Right cardiac atrium (tissue), 5 donors: ENCODE measurements at places on chromosomes 16 and 17. TPM values are rescaled to one million over a fixed set of nuclear protein-coding genes. Genes with fewer than 3 reads are reported as not detected.

DNA sequence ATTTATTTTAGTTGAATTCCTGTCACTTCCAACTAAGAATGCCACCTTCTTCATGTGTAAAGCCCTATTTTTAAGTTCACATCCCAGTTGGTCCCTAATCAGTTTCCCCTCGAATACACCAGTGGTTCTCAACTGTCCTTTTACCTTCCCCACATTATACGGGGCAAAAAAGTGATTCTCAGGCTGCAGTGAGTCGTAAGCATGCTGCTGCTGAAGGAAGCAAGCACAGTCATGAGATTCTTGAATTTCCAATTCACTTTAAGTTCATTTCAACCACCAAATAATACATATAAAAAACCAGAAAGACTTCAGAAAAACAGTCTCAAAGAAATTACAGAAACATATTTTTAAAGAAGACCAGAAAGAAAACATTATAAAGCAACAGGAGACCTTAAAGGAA is 47.9 kb downstream of the UBE2G1 start:
- DNase-seq: no peak

DNA sequence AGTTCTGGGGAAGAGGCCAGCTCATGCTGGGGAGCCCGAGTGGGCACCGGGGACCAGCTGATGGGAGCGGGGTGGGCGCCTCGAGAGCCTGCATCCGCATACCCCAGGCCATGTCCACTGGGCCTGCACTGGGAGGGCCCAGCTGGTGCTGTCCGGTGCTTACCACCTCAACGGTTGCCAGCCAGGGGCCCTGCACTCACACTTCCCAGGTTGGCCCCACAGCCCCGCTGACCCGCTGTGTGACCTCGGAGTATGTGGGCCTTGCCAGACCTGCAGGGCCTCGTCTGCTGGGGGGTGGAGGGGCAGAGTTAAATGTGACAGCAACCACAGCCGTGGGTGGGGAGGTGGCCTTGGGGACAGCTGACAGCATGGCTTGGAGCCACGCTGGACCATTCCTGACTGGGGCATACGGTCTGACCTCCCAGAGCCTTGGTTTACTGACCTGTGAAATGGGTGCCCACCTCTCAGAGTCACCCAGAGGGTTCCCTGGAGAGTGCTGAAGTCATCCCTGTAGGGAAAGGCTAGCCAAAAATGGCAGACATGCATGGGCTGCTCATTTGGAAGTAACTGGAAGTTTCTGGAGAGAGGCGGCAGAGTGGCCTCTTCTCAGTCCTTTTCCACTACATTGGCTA is 5.4 kb upstream of the GAA start:
- peak; percentile 38 for DNase-seq

- no peak for DNase-seq
These were observed 211.7 kb upstream of the C17orf78 start for GRCh38 chr17:37164057-37164456.

GRCh38 chr16:12614662-12615278 is 188.9 kb downstream of the CPPED1 start:
- no peak for DNase-seq

DNA sequence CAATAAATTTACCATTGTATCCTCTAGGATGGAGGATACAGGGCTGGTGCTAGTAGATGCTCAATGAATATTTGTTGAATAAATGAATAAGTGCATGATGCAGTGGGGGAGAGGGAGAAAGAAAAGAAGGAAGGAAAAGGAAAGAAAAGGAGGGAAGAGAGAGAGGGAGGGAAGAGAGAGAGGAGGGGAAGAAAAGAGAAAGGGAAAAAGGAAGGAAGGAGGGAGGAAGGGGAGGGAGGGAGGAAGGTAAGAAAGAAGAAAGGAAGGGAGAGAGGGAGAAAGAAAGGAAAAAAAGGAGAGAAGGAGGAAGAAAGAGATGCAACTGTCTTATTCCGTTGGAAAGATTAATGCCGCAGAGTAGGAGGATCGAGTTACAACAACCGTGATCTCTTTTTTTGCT is 30.4 kb downstream of the HSBP1 start:
- no peak for DNase-seq

DNA sequence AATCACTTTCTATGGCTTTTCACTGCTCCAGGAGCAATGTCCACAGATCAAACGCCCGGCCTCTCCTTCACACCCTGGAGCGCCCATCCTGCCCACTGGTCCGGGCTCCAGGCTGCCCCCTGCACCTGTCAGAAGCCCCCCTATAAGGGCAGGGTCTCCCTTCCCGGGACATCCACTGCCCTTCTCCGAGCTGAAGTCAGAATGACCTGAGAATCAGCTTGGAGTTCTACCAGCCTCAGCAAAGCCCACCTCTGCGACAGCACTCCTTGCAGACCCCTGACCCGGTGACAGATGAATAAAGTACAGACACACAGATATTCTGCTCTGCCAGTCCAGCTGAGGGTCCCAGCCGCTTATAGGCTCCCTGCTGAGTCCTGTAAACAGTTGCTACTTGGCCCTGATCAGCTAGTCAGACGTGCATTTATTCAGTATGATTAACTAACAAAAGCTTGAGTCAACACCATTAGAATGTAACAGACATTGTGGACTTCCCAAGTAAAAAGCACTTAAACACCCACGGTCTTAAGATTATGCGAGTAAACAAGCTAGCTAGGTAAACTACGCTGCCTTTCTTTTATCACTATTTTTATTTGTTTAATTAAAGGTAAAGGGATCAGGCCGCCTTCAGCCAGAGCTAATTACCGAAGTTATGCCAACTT is 4.8 kb downstream of the SLC7A5 start:
- no peak for DNase-seq

DNA sequence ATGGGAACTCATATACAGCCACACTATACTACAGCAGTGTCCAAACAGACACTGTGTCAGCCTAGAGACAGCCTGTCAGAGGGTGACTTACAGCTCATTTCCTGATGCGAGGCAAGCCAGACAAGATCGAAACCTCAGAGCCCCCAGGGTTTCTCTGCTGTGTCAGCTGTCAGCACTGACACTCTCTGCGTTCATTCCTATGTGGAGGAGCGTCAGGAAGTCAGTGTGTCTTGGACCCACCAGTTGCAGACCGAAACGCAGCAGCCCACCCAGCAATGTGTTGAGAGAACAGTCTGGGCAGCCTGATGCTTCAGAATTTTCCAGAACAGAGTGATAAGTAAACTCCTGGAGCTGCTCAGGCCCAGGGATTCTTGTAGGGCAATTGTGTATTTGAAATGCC is 20.6 kb upstream of the MAPT start:
- no peak for DNase-seq

- no peak for DNase-seq
These were observed 12.4 kb downstream of the USP10 start for GRCh38 chr16:84712138-84712671.

GRCh38 chr17:55817397-55817709 is 66.5 kb downstream of the PCTP start:
- DNase-seq: no peak

GRCh38 chr17:80277751-80278671 is 17.4 kb downstream of the RNF213 start:
- DNase-seq: peak; percentile 50

DNA sequence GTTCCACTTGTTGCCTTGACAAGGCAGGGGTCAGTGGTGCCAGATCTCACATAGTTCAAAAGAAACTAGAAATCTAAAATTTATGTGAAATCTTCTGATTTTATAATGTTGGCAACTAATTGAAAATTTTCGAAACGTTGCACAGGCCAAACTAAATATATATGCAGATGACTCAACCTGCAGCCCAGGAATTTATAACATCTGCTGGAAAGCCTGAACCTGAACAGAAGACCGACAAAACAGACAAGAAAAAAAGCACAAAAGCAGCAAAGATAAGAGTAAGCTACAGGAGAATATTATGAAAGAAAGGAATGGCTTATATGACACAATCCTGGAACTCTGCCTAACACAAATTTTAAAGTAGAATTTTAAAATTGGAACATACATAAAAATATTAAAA is 207.6 kb downstream of the CEP112 start:
- no peak for DNase-seq

DNA sequence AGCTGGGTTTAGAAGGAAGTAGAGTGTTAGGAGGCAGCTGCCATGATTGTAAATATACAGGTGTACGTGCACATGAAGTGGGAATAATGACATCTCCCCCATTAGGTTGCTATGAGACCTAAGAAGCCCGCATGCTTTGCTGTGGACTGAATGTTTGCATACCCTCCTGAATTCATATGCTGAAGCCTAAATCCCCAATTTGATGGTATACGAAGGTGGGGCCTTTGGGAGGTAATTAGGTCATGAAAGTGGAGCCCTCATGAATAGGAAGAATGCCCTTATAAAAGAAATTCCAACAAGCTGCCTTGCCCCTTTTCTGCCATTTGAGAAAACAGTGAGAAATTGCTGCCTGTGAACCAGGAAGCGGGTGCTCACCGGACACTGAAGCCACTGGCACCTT is 44.0 kb downstream of the CCDC182 start:
- DNase-seq: no peak

- no peak for DNase-seq
These were observed 502.9 kb downstream of the NPIPA7 start for GRCh38 chr16:16881814-16882213.

- DNase-seq: no peak
These were observed 73.1 kb downstream of the KSR1 start for GRCh38 chr17:27529230-27529796.

DNA sequence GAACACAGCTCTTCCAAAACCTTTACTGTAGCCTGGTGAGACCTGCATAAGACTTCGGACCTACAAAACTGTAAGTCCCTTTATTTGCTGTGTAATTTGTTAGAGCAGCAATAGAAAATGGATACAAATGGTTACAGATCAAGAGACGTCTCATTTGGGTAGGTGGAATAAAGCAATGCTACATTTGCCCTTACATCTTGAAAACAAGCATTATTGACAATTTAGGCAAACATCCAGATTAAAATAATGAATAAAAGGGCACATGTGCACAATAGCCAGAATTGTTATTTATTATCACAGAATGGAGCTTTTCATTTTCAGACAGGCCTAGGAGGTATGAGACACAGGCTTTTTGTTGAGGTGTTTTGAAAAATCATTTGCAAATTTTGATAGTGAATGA is 222.2 kb upstream of the CPHXL start:
- DNase-seq: no peak

- no peak for DNase-seq
These were observed 30.6 kb downstream of the IL21R start for GRCh38 chr16:27432558-27432957.

DNA sequence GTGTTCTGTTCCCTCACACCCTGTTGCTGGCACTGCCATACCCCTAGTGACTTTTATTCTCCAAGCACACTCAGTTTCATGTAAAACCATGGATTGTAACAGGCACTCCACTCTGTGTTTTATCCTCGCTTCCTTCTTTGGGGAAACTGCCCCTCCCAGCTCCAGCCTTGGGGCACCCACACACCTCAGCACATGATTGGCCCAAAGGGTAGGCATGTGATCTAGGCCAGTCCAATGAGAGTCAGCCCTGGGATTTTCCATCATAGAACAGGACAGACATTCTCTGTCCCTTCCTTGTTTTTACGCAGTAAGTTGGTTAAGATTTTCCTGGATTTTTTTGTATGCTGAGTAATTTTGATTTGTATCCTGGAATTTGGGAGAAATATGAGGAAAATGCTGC is 115.4 kb downstream of the C16orf95 start:
- no peak for DNase-seq

DNA sequence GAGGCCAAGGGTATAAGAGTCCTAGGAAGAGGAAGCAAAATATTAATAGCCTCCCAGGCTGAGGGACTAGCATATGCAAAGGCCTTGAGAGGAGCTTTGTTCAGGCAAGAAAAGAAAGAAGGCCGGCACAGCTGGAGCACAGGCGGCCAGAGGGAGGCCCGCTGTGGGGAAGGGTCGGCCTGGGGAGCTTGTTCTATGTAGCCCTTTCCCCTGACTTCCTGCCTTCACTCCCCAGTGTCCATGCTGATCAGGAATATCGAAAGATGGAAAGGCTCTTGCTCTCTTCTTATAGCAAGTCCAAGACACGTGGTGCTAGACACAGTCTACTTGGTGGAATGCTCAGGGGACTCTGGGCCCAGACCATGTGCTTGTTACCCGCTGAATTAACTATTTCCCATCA is 27.4 kb upstream of the HAS3 start:
- DNase-seq: no peak

- DNase-seq: no peak
These were observed 683.5 kb upstream of the CA10 start for GRCh38 chr17:52841971-52842370.

GRCh38 chr16:11783319-11784037 is 13.6 kb downstream of the ZC3H7A start:
- DNase-seq: no peak

- DNase-seq: no peak
These were observed 224.7 kb upstream of the IRX3 start for GRCh38 chr16:54511222-54511731.

- DNase-seq: no peak
These were observed 643.7 kb downstream of the MAF start for GRCh38 chr16:78956859-78957258.

DNA sequence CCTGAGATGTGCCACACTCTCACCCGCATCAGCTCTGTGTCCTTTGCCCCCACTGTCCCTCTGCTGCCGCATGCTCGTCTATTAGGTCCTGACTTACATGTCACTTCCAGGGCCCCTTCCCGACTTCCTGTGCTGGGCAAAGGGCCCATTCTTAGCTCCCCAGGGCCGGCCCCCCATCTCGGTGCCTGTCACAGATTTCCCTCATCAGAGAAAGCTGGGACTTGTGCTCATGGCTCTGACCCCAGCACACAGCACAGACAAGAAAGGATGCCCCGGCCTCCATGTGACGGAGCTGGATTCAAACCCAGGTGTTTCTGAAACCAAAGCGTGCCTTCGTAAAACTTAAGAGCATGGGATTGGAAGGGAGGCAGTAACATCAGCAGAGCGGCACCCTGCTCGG is 5.9 kb upstream of the MAPK7 start:
- no peak for DNase-seq

DNA sequence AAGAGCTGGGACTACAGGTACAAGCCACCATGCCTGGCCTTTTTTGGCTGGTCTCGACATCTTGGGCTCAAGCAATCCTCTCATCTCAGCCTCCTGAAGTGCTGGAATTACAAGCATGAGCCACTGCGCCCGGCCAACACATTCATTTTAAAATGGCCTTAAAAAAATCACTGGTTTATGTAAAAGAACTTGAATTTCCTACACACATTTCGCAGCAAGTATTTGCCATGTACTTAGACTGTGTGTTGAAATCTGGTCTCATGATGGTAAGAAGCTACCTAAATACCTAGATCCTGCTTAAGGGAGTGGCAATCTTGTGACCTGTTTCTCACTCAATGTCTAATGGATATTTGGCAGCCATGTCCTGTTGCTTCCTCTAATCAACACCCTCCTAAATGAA is 8.5 kb upstream of the CYTH1 start:
- DNase-seq: no peak

The TNP2 gene
- not detected for total RNA-seq

The KRT14 gene
- not detected for total RNA-seq

The NPIPB8 gene
- total RNA-seq: not detected

The ORC6 gene
- total RNA-seq: 2.5 TPM

The SLC12A3 gene
- total RNA-seq: not detected

The MYOCD gene
- 65.3 TPM for total RNA-seq

The TLCD3B gene
- total RNA-seq: not detected

The NPIPB13 gene
- 4.7 TPM for total RNA-seq

The SPNS2 gene
- total RNA-seq: 9.6 TPM
